ENCODE measurements at places on chromosomes 13 and 19.

DNA sequence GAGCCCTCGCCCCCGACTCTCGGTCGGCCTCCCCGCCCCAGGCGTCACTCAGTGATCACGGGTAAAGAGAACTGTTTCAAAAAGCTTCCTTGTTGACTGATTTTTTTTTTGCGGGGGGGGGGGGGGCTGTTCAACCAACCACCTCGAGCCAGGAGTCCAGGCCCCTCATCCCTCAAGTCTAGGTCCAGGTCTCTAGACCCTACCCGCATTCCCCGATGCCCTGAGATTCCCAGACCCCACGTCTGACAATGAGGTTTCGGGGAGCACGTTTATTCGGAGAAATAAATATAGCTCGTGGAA, 4.3 kb downstream of the HRC start:
- peaks cover 16% of the 10 kb centered on the region for H3K4me1 ChIP-seq
- H3K36me3 ChIP-seq: no peaks in the 10 kb centered on the region
- H3K27ac ChIP-seq: peak overlapping the region; percentile 82

GRCh38 chr19:17103177-17103576, 27.6 kb downstream of the MYO9B start:
- DNase-seq: no peak
- H3K27me3 ChIP-seq: no peaks in the 10 kb centered on the region
- H3K36me3 ChIP-seq: no peaks in the 10 kb centered on the region

GRCh38 chr13:36251526-36251925, 37.2 kb upstream of the SOHLH2 start:
- no peaks in the 10 kb centered on the region for H3K36me3 ChIP-seq
- H3K4me3 ChIP-seq: no peak overlapping the region
- no peak for DNase-seq
- no peaks in the 10 kb centered on the region for H3K4me1 ChIP-seq

- H3K27ac ChIP-seq: no peak overlapping the region
- no peak overlapping the region for H3K4me3 ChIP-seq
- no peak for DNase-seq
- peaks cover 5% of the 10 kb centered on the region for H3K4me1 ChIP-seq
These were observed 7.0 kb downstream of the MOB3A start for GRCh38 chr19:2089001-2089711.

DNA sequence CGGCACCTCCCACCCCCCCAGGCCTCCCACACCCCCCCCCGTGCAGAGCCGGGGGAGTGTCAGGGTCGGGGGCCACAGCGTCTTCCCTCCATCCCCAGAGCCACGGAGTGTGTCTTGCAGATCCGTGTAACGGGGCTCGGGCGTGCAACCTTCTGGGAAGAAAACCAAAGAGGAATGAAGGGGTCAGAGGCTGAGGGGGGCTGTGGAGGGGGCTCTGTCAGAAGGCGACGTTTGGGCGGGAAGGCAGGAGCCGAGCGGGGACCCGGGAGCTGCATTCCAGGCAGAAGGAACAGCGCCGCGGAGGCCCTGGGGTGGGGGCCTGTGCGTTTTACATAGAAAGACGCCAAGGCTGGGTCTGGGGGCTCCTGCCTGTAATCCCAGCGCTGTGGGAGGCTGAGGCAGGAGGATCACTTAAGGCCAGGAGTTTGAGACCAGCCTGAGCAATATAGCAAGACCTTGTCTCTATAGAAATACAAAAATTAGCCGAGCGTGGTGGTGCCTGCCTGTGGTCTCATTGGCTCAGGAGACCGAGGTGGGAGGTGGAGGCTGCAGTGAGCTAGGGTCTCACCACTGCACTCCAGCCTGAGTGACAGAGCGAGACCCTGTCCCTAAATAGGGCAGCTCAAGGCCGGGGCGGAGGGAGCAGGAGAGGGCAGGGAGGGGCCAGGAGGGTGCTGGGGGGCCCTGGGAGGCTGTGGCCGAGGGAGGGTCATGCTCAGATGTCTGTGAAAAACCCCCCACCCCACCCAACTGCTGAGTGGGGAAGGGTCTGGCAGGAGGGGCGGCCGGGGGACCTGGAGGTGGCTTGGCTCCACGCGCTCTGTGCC, 27.8 kb downstream of the ARID3A start:
- no peaks in the 10 kb centered on the region for H3K27me3 ChIP-seq
- H3K4me3 ChIP-seq: peak overlapping the region; percentile 20
- H3K4me1 ChIP-seq: peaks cover 85% of the 10 kb centered on the region

DNA sequence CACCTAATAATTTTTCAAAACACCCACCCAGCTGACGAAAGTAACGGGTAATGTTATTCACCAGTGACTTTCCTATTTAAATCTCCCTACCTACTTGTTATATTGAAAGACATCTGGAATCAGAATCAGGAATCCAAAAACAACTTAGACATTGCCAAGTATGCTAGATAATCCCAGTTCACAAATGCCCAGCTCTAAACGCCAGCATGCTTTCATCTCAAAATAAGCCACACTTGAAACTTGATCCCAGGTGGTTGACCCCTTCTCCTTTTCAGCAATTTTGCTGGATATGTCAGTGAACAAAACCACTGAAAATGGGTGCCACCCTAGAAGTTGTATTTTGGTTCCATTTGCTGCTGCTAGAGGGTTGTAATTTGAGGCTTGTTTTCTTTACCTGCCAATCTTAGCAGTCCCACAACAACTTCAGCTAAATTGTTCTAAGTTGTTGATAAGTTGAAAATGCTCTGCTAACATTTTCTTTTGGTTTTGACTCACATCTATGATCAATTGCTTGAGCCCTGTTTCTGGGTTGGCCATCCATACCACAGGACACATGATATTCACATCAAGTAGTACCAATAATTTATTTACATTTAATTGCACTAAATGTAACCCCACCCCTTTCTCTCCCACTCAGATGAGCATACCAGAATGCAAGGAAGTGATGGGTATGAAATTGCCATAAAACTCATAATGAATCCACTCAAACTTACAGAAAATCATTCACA, 66.4 kb downstream of the DCT start:
- H3K36me3 ChIP-seq: no peaks in the 10 kb centered on the region
- H3K27me3 ChIP-seq: no peaks in the 10 kb centered on the region
- H3K4me1 ChIP-seq: peaks cover 11% of the 10 kb centered on the region
- no peak overlapping the region for H3K27ac ChIP-seq

DNA sequence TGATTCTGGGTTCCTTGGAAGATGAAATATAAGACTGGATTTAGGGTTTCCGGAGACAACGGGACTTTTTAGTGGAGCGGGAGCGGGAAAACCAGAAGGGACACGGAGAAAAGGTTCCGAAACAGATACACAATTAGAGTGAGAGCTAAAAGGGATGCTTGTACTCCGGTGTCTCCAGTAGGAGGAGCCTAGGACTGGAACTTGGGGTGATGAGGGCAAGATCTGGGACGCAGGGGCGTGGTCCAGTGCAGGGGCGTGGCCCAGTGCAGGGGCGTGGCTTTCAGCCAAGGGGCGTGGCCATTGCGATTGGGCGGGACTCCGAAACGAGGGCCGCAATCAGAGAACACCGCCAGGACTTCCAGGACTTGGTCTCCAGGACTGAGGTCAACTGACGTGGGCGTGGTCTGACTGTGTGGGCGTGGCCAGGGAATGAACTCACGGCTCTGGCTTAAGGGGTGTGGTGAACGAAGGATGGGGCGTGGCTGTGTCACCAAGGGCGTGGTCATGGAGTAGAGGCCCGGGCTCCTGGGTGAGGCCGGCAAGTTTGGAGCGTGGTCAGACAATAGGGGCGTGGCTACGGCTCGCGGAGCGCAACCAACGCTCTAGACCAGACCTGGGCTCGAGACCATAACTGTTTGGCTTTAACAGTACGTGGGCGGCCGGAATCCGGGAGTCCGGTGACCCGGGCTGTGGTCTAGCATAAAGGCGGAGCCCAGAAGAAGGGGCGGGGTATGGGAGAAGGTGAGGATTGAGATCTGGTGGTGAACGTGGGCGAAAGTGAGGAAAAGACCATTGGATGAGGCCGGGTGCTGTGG, at the start of gene DKKL1:
Gene DKKL1, plus strand, starts transcription at position 610 of the 815 bp plus-strand sequence. Its CDS starts 122 bp downstream, at position 732.
- peak; percentile 98 for DNase-seq
- no peaks in the 10 kb centered on the region for H3K36me3 ChIP-seq
- no peaks in the 10 kb centered on the region for H3K4me1 ChIP-seq
- no peaks in the 10 kb centered on the region for H3K27me3 ChIP-seq

DNA sequence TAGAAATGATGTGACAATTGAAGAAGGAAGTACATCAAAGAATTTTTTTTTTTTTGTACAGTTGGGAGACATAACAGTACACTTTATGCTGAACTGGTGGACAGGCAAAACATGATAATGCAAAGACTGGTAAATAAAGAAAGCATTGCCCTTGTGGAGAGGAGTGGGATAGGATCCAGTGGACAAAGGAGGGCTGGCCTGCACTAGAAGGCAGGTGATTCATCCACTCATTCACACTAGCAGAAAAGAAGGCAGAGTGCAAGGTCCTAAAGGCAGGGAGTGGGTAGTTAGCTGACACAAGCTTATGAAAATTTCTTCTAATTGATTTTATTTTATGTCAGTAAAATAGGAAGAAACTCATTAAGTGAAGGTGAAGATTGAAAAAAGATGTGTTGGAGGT, 17.6 kb upstream of the NALCN start:
- H3K27ac ChIP-seq: no peak overlapping the region
- no peaks in the 10 kb centered on the region for H3K36me3 ChIP-seq
- no peak for DNase-seq
- H3K4me3 ChIP-seq: no peak overlapping the region
- no peaks in the 10 kb centered on the region for H3K4me1 ChIP-seq

DNA sequence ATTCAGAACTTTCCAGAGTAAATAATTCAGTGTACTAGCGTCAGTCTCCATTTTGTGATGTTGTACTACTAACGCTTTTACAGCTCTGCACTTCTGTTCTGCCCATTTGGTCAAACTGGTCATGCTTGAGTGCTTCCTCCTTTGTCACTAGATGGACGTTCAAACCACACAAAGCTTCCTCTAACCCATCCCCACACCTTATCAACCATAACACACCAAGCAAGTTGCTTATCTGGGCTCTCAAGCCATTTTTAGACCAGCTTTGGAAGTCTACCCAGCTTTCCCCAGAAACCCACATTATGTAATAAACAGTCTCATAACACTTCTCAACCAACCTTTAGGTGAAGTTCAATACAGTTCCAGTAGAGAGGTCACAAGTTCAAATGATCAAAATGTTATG, 2.3 kb upstream of the ZNF347 start:
- peaks cover 9% of the 10 kb centered on the region for H3K4me1 ChIP-seq
- no peak overlapping the region for H3K27ac ChIP-seq
- no peaks in the 10 kb centered on the region for H3K36me3 ChIP-seq
- no peak overlapping the region for H3K4me3 ChIP-seq

DNA sequence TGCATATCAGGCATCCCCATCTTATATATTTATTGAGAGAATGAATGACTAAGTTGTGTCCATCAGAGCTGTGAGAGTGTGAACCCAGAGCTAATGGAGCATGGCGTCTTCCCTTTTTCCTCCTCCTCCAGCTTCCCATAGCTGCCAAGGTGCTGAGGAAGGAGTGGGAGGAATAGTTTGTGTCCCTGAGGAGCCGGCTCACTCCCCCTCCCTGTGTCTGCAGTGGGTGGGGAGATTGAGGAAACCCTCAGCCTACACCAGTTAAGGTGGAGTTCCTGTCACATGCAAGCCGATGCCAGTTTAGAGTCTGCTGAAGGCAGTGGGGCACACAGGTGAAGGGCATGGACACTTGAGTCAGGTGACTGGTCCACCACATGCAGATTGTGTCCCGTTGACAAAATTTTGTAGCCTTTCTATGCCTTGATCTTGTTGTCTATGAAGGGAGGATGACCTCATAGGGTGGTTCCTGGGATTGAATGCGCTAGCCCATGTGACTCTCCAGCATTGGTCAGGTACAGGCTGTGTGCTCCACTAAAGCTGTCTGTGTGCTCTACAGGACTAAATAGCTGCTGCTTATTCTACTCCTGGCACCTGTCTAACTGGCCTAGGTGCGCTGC, 47.6 kb upstream of the GPI start:
- DNase-seq: peak; percentile 27
- no peaks in the 10 kb centered on the region for H3K36me3 ChIP-seq
- peaks cover 4% of the 10 kb centered on the region for H3K4me1 ChIP-seq
- H3K27ac ChIP-seq: peak overlapping the region; percentile 58
- H3K4me3 ChIP-seq: no peak overlapping the region

DNA sequence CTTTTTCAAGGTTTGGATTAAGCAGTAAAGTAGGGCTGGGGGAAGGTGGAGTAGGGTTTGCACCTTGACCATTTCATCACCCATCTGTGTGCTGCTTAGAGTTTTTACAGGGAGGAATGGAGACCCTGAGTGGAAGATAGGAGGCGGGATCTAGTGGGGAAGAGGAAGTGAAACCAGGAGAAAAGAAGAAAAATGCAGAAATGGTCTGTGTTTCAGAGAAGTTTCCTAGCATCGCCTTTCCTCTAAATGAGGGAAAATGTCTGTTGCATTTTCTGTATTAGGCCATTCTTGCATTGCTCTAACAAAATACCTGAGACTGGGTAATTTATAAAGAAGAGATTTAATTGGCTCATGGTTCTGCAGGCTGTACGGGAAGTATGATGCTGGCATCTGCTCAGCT, 64.1 kb downstream of the TPT1 start:
- no peak overlapping the region for H3K4me3 ChIP-seq
- H3K27me3 ChIP-seq: no peaks in the 10 kb centered on the region
- DNase-seq: no peak
- no peak overlapping the region for H3K27ac ChIP-seq
- H3K36me3 ChIP-seq: no peaks in the 10 kb centered on the region

- H3K27ac ChIP-seq: peak overlapping the region; percentile 66
- DNase-seq: no peak
- H3K27me3 ChIP-seq: no peaks in the 10 kb centered on the region
- H3K36me3 ChIP-seq: no peaks in the 10 kb centered on the region
- H3K4me3 ChIP-seq: no peak overlapping the region
These were observed 6.7 kb downstream of the TM9SF2 start for GRCh38 chr13:99507986-99508385.

- no peak overlapping the region for H3K4me3 ChIP-seq
These were observed 24.2 kb upstream of the C1QTNF9B start for GRCh38 chr13:23921451-23921888.

DNA sequence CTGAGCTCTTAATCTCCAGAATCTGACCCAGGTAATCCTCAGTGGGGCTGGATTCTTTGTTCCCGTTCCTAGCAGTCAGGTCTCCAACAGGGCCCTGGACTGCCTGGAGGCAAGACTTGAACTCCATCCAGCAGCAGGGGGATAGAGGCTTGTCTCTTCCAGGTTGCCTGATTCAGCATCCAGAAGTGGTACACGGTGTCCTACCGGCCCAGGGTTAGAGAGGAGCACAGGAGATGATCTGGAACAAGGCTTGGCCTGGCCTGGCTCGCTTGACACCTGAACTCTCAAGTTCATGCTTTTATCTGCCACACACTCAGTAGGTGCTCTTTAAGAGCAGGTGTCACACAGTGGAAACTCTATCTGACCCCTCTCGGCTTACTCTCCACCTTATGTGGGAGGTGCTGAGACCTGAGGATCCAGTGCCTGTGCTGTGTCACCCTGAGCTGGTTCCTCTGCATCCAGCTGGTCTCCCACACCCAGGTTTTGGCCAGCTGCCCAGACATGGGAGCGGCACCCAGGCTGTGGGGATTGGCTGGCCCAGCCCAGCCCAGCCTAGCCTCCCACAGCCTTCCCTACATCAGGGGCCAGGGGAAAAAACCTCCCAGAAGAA, at the start of gene CYP4F3:
Gene CYP4F3, plus strand, starts transcription at position 604 of the 610 bp plus-strand sequence. CDS start 519 bp downstream, outside the sequence.
- H3K4me1 ChIP-seq: no peaks in the 10 kb centered on the region
- no peak within 1 kb of the TSS for H3K4me3 ChIP-seq
- H3K27ac ChIP-seq: no peak within 1 kb of the TSS
- H3K27me3 ChIP-seq: no peaks in the 10 kb centered on the region

All from hepatocyte (in vitro differentiated cells).